Brain pericyte (primary cell): ENCODE measurements at places on chromosomes 16 and 17.

- DNase-seq = no peak
Measured at GRCh38 chr16:29876594-29877249, 13.7 kb upstream of the CDIPT start.

GRCh38 chr17:48679385-48680096 is 42.8 kb downstream of the PRAC1 start:
- no peak for DNase-seq

DNA sequence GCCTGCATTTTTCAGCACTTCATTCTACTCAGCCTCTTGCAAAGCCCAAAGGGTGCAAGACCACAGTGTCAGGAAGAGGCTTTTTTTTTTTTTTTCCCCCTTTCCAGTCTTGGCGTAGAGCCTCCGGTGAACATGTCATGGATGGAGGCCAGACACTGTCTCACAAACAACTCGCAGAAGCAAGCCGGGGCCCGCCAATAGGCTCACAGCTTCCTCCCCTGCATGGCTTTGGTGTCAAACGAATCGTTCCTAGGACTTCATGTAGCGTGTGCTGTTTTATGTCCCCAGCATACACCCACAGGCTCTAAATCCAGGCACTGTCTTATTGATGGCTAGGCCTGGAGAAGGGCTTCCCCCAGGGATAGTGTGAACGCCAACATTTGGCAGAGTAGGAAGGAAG is 457.7 kb upstream of the MAF start:
- DNase-seq = no peak

DNA sequence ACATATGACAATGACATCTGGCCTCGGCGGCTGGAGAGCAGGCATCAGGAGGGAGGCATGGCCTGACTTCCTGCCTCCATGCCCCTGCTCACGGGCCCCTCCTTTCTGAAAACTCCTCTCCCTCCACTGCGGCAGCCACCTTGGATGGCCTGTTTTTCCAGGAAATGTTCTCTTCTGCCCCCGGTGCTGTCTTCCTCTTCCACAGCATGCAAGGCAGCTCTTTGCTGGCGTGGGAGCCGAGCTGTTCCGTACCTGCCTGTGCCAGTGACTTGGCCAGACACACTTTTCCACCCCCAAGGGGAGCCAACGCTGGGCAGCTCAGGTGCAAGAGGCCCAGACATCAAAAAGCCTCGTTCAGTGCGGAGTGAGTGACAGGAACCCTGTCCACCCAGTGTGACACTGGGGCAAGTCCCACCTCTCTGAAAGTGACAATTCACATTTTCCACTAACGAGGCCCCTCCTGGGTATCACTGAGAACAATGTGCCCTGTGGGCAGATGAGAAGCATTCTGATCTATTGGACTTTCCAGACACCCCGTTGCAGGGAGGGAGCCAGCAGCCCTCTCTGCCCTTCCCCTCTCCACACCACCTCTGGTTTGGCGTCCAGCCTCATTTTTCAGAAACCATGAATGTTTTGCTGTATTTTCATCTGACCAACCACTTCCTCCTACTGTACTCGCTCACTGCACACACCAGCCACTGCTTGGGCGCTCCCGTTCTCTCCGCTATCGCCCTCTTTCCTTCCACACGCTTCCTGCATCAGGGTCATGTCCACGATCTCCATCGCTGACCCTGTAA is 31.2 kb downstream of the NSMCE1 start:
- DNase-seq = no peak

GRCh38 chr16:57004387-57005250 is 15.3 kb downstream of the NLRC5 start:
- no peak for DNase-seq

DNA sequence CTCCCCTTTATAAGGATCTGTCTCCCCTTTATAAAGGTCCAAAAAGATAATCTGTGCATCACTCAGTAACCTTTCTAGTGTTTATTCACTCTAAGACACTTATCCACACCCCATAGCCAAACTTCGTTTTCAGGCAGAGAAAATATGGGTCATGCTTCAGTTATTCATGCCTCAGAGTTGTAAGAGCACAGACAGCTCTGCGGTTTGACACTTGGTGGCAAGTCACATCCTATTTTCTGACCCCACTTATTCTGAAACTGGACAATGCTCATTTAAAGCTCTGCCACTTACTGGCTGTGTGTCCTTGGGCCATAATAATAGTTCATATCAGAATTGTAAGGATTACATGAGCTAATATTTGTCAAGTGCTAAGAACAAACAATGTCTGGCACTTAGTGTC is 2.0 kb upstream of the KRTAP2-1 start:
- no peak for DNase-seq

- DNase-seq = no peak
Measured at GRCh38 chr16:54334208-54334607, 47.6 kb upstream of the IRX3 start.

- no peak for DNase-seq
Measured at GRCh38 chr17:61335845-61336655, 63.6 kb upstream of the TBX2 start.

GRCh38 chr16:20944861-20945574 is 44.4 kb downstream of the LYRM1 start:
- DNase-seq = no peak

GRCh38 chr16:53925526-53925925 is 221.6 kb downstream of the FTO start:
- DNase-seq = no peak

DNA sequence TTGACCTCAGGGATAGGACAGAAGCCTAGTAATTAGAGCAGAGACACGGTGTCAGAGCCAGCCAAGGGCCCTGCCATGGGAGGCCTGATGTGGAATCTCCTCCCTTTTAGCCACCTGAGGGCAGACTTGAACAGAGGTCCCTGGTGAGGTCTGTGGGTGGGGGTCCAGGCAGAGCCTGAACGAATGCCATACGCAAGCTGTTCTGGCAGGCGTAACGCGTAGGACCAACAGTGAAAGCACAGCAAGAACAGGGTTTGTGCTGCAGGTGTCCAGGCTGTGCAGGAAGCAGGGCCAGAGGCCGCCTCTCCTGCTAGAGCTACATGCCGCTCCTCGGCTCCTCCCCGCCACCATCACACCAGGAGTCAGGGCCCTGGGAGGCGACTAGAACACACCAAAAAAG is 81.9 kb upstream of the TBX2 start:
- no peak for DNase-seq

DNA sequence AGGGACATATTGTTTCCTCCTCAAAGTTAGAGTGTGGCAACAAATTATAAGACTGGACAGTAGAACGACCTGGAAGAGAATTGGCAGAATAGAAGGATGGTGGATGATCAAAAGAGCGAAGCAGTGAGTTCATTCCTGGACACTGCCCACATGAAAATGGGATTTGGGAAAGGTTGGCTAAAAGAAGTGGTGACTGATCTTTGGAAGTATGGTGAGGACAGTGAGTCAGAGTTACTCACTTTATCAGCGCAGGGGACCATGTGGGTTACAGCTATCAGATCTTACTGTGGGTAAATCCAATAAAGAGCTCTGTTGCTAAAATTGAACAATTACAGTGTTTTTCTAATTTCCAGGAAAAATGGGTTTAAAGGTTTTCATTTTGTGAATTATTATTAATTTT is 2.7 kb upstream of the TANC2 start:
- DNase-seq = no peak

- no peak for DNase-seq
Measured at GRCh38 chr17:50043290-50044148, 12.4 kb upstream of the ITGA3 start.

DNA sequence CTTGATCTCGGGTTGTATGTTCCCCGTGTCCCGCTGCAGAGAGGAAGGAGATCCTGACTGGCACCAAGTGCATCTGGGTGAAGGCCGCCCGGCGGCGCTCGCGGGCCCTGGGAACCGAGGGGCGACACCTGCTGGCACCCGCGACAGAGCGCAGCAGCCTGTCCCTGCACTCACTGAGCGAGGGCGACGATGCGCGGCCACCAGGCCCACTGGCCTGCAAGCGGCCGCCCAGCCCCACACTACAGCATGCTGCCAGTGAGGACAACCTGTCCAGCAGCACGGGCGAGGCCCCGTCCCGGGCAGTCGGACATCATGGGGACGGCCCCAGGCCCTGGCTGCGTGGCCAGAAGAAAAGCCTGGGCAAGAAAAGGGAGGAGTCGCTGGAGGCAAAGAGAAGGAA is 7.5 kb downstream of the BTBD17 start:
- no peak for DNase-seq

DNA sequence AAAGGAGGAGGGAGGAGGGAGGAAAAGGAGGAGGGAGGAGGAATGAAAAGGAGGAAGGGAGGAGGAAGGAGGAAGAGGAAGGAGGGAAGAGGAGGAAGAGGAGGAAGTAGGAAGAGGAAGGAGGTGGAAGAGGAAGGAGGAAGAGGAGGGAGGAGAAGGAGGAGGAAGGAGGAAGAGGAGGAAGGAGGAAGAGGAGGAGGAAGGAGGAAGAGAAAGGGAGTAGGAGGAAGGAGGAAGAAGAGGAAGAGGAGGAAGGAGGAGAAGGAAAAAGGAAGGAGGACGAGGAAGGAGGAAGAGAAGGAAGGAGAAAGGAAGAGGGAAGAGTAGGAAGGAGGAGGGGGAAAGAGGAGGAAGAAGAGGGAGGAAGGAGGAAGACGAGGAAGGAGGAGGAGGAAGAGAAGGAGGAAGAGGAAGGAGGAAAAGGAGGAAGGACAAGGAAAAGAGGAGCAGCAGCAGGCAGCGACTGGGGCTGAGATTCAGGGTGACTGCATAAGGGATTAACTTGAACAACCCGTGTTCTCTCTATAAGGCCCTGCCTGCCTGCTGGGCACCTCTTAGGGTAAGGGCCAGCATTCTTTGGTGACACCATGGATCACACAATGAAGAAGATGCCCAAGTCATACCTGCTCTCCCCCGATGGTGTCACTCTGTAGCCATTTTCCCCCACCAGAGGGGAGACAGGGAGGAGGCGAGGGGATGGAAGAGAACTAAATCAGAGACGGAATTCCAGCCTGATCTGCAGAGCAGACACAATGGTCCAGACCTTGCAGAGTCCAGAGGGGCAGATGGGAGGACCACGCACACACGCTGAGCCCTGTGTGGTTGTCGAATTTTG is 1.4 kb upstream of the IL34 start:
- DNase-seq = no peak

DNA sequence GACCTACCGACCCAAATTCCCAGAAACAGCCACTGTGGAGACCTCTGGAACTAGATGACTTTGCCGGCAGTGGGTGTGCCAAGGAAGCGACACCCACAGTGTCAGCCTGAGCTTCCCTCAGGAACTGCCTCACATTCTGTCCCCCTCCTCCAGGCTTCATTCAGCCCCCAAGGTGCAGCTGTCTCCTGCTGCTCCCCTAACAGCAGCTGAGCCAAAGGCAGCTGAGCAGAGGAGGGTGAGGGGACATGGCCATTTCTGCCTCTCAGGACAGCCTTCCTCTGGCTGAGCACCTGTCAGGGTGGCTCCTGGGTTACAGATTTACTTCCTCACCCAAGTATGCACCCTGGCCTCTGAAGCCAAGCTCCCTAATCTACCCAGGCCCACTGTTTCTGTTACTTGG is 22.1 kb upstream of the MTMR4 start:
- no peak for DNase-seq

GRCh38 chr16:65510241-65510640 is 388.4 kb upstream of the CDH11 start:
- DNase-seq = no peak

DNA sequence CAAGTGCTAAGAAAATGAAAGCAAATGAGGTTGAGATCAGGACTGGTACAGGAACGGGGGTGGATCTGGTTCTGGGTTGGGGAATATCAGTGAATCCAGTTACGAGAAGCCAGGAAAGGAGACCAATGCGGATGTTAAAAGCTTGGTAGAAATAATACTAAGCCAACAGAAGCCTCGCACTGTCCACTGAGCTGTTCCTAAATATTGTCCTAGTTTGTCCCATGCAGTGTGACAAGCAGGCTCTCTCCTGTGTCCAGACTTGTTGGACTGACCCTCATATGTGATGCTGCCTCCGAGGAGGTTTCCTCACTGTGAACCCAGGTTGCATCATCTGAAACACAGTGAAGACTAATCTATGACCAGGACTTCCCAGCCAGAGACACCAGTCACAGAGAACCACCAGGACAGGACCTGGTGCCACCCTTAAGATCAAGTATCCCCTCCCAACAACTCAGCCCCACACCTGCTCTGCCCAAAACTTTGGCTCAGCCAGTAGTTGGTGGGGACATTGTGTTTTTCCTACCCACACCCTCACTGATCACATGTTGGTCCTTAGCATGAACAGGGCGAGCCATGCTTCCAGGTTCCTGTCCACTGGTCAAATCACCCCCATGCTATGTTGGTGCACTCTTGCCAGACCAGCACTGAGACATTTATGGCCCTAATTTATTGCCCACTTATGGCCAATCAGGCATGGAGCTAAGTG is 32.7 kb upstream of the SCNN1B start:
- DNase-seq = no peak

DNA sequence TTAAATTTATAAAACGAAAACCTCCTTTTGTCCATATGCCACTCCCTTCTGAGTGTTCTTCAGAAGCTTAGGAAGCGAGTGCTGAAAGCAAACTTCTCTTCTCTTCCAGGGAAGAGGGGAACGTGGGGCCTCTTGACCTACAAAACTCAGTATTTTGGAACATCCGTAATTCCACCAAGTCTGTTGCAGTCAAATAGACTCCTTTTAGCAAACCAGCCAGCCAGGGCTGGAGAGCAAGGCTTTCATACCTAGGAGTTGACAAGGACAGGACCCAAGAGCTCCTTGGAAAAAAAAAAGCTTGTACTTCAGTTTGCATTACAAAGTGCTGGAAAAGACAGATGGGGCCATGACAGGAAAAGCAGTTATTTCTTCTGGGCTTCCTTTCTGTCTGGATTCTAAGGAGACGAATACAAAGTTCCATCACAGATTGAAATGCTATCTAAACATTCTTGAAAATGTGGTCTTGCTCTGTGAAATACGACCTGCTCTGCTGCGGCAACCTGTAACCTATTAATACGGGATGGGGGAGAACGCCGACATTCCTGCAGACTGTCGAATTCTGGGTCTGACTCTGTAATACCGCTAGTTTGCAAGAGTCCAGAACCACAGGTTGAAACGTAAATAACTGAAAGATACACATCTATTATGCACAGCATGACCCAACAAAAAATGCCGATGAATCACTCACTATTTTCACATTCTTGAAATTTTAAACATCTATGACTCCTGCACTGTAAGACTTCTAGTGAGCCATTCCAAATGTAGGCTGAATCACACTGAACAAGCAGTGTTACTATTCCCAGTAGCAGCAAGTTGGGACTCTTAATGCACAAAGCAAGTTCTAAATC is 20.6 kb downstream of the VPS53 start:
- DNase-seq = peak; percentile 32

- DNase-seq = no peak
Measured at GRCh38 chr17:72720494-72720825, 372.0 kb downstream of the SLC39A11 start.

GRCh38 chr17:9696279-9697044 is 51.1 kb downstream of the USP43 start:
- no peak for DNase-seq
